ENCODE measurements at places on chromosomes 7 and 10.

DNA sequence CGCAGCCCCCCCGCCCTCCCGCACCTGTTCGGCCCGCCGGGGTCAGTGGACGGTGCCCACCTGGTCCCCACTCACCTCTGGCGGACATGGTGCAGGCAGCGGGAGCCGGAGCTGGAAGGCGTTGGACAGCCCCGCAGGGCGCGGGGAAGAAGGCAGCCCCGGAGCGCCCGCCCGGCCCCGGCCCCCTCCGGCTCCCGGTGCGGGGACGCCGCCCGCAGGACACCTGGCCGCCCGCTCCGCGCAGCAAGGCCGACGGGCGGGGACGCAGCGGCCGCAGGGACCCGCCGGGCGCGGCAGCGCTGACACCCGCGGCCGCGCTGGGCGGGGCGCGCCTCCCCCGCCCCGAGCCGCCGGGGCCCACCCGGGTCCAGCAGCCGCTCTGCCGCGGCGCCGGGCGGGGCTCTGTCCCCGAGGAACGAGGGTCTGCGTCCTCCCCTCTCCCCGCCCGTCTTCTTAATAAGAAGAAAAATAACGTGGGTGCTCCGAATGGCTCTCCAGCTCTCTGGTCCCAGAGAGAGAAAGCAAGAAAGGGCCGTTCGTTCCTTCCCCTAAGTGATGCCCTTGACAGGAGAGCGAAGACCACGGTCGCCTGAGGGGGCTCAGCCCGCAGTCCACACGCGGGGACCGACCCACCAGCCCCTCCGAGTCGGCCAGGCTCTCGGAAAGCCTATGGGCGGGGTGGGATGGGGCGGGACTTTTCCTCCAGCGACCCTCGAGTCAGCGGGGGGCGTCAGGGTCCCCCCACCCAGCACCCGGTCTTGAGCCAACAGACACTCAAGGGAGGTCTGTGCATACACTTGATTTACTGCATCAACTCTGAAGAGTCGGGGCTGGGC, 53.4 kb upstream of the FHIP2A start:
- no peak for DNase-seq

DNA sequence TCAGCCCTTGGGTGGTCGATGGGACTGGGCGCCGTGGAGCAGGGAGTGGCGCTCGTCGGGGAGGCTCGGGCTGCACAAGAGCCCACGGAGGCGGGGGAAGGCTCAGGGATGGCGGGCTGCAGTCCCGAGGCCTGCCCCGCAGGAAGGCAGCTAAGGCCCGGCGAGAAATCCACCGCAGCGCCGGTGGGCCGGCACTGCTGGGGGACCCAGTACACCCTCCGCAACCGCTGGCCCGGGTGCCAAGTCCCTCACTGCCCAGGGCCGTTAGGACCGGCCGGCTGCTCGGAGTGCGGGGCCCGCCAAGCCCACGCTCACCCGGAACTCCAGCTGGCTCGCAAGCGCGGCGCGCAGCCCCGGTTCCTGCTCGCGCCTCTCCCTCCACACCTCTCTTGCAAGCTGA, 138.4 kb downstream of the BAMBI start:
- no peak for DNase-seq

GRCh38 chr7:76262683-76263402, 39.6 kb upstream of the HSPB1 start:
- DNase-seq, result no peak

DNA sequence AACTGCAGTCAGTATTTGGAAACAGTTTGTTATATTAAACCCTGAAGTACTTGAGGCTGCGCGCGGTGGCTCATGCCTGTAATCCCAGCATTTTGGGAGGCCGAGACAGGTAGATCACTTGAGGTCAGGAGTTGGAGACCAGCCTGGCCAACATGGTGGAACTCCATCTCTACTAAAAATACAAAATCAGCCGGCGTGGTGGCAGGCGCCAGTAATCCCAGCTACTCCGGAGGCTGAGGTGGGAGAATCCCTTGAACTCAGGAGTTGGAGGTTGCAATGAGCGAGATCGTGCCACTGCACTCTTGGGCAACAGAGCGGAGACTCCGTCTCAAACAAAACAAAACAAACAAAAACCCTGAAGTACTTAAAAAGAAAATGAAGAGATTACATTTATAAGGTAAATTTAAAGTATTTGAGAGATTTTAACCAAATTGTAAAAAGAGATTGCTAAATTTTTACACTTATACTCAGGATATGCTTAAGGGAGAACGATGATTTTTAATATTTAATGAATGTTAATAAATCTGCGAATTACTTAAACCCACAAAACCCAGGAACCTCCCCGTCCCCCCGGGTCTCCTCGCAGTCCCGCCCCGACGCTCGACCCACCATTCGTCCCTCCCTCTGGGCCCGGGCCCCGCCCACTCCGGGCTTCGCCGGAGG, 425 bp upstream of the MTG1 start:
- no peak for DNase-seq

Data from suprapubic skin (tissue), 4 donors.